Activated T-cell treated with anti-CD3 and anti-CD28 coated beads for 1 hour (primary cell): ENCODE measurements at places on chromosomes 4 and X.

- no peak for DNase-seq
Measured at GRCh38 chr4:78722878-78723277, 53.3 kb upstream of the BMP2K start.

- DNase-seq: no peak
Measured at GRCh38 chr4:42302348-42302747, 94.9 kb upstream of the SHISA3 start.

- no peak for DNase-seq
Measured at GRCh38 chrX:50978920-50979682, 68.6 kb downstream of the BMP15 start.

GRCh38 chr4:31291238-31291637 is 571.1 kb downstream of the PCDH7 start:
- no peak for DNase-seq

DNA sequence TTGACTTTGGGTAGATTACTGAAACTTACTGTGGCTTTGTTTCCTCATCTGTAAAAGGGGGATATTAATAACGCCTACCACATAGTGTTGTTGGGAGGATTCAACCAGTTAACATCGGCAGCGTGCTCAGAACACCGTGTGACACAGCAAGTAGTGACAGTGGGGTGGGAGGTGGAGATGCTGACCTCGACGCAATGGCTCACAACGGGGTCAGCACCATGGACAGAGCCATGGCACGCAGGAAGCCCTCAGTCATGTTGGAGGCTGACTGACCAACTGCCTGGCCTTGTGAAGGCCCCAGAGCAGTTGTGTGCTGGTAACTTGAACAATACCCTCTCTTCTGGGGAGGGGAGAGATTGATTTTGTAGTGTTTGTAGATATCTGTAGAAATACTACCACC is 93.2 kb downstream of the WFS1 start:
- no peak for DNase-seq

DNA sequence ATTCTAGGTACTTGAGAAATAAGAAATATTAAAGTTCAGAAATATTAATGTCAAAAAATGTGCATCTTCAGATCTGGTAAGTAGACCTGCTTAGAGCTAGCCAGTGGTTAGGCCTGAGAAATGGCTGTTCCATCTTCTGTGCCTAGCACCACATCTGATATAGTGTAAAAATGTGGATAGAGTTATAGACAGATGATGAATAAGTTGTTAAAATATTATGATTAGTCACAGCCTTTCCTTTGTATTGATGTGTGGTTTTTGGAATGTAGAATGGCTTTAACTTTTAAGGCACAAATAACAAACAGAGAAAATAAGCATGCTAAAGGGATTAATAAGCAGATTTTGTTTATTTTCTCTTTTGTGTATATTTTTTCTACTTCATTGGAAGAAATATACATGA is 133.5 kb upstream of the NUDT6 start:
- DNase-seq: no peak

DNA sequence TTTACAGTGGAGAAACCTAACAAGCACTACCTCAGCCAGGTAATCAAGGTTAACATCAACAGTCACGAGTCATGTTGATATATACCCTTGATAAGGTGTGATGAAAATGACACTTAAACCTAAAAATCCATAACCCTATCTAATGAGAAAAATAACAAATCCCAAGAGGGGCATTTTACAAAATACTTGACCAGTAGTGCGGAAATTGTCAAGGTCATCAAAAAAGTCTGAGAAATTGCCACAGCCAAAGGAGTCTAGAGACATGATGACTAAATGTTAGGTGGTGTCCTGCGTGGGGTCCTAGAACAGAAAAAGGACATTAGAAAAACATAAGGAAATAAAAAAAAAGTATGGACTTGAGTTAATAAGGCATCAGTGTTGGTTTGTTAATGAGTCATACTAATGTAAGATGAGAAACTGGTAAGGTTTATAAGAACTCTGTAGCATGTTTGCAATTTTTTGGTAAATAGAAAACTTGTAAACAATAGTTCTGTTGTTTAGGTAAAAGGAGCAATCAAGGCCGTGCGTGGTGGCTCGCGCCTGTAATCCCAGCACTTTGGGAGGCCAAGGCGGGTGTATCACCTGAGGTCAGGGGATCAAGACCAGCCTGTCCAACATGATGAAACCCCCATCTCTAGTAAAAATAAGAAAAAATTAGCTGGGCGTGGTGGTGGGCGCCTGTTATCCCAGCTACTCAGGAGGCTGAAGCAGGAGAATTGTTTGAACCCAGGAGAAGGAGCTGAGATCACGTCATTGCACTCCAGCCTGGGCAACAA is 2.9 kb downstream of the RPL36A start:
- no peak for DNase-seq

GRCh38 chr4:132934911-132935310 is 214.2 kb upstream of the PCDH10 start:
- DNase-seq: no peak

GRCh38 chr4:10671366-10671765 is 13.2 kb downstream of the CLNK start:
- no peak for DNase-seq

GRCh38 chr4:61309616-61310015 is 109.5 kb downstream of the ADGRL3 start:
- DNase-seq: no peak

DNA sequence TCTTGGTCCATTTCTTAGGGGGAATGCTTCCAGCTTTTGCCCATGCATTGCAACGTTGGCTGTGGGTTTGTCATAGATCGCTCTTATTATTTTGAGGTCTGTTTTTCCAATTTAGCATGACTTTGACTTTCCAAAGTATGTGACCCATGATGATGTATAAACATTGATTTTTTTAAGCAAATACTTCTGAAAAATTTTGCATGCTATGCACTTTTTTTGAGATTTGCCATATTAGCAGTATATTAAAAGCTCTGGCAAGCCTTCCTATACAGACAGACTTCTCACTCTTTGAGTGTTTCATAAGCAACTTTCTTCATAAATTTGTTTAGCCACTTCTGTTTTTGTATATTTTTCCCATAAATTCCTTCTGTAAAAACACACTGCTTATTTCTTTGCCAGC is 746.4 kb upstream of the LCORL start:
- no peak for DNase-seq

DNA sequence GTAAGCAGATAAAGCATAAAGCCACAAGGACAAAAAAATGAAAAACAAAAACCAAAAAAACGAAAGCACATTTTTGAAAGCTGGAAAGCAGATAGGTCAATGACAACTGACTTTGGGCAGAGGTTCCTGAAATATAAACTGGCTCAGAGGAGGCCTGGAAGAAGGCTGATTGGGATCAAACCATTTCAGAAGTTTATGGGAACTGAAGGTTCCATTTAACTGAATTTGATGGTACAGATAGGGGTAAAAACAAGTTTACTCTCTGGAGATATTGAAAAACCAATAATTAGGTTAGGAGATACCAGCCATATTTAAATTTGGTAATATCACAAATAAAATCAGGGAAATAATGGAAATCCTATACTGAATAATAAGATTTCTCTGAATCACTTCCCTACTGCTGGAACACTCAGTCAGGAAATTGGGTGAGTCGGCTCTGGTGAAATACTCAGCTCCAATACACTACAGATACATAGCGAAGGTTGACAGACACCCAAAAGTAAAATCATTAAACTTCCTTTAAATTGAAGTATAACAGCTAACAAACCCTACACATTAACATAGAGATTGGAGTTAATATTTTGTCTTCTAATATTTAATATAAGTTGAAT is 1584.3 kb downstream of the STIM2 start:
- DNase-seq: no peak

DNA sequence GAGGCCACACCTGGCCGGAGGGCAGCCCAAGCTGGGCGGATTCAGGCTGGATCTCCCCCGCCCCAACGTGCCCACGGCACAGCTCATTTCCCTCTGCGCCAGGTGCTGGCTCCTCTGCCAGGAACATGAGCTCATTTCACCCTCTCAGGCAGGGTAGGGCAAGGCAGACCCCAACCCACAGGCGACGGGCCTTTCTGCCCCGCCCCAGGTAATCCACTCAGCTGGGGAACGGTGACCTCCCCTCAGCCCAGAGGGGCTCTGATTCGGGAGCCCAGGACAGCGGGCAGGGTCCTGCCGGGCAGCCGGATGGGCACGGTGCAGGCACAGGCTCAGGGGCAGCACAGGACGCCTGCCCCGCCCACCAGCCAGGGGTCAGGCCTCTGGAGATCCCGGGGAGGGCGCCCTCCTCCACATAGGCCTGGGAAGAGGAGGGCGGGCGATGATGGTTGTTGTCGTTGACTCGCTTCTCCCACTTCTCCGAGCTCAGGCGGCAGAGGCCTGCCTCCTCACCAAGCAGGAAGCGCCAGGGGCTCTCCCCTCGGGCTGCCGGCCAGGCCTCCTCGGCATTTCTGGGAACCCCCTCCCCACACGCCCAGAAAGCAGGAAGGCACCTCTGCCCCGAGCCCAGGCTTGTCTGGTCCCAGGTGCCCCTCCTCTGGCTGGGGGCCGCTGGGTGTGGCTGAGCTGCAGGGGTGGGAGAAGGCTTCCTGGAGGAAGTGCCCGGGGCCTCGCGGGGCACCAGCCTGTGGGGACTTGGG is 31.1 kb downstream of the TACC3 start:
- no peak for DNase-seq

GRCh38 chr4:152398060-152398459 is 137.8 kb downstream of the FBXW7 start:
- DNase-seq: no peak

- DNase-seq: no peak
Measured at GRCh38 chrX:39260965-39261364, 459.7 kb downstream of the MID1IP1 start.

DNA sequence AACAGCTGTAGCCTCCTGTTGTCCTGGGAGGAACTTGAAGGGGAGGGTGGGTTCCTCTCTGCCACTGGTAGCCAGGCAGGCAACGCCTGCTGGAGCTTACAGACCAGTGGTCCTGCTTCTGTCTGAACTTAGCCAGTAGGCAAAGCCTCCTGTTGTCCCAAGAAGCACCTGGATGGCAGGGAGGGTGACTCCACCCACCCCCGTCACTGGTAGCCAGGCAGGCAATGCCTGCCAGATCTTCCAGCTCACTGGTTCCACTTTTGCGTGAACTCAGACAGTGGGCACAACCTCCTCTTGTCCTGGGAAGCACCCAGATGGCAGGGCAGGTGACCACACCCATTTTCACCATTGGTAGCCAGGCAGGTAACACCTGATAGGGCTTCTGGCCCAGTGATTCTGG is 203.5 kb upstream of the DIPK2B start:
- no peak for DNase-seq

- no peak for DNase-seq
Measured at GRCh38 chrX:154373340-154374306, 811 bp downstream of the FLNA start.

DNA sequence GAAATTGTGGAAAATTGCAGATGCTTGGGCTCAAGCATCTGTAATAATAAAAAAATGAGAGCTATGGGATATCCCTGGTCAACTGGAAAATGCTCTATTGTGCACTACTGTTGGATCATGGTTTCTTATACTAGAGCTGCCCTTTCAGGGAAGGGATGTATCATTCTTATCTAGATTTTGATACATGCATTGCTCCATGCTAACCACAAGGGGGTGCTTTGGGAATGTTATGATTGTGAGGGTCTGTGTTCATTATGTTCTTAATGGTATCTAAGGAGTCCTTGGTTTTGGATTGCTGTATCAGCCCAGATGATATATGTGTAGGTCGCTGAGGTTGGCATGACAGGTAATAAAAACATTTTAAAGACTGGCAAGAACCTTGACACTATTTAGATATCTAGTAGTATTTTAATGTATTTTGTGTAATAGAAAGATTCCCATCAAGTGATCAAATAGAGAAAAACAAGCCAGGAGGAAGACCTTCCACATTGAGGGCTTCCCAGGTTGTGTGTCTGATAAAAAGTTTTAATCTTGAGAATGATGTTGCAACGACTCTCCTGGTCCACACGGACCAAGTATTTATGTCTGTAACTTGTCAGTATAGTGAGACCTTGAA is 49.2 kb upstream of the TLR2 start:
- DNase-seq: no peak

DNA sequence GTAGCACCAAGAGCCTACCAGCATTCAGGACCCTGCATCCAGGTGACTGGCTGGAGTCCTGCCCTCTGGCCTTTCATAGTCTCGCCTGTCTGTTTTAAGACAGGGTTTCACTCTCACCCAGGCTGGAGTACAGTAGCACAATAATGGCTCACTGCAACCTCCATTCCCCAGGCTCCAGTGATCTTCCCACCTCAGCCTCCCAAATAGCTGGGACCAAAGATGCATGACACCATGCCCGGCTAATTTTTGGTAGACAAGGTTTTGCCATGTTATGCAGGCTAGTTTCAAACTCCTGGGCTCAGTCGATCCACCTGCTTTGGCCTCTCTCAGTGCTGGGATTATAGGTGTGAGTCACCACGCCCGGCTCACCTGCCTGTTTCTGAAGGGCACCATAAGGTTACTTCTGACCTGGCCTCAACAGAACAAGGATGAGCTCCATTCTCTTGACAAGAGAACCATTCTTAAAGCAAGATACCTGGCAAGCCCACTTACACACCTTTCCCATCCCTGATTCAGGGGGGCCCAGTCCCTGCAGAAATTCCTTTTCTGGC is 6.7 kb downstream of the RPS4X start:
- no peak for DNase-seq

DNA sequence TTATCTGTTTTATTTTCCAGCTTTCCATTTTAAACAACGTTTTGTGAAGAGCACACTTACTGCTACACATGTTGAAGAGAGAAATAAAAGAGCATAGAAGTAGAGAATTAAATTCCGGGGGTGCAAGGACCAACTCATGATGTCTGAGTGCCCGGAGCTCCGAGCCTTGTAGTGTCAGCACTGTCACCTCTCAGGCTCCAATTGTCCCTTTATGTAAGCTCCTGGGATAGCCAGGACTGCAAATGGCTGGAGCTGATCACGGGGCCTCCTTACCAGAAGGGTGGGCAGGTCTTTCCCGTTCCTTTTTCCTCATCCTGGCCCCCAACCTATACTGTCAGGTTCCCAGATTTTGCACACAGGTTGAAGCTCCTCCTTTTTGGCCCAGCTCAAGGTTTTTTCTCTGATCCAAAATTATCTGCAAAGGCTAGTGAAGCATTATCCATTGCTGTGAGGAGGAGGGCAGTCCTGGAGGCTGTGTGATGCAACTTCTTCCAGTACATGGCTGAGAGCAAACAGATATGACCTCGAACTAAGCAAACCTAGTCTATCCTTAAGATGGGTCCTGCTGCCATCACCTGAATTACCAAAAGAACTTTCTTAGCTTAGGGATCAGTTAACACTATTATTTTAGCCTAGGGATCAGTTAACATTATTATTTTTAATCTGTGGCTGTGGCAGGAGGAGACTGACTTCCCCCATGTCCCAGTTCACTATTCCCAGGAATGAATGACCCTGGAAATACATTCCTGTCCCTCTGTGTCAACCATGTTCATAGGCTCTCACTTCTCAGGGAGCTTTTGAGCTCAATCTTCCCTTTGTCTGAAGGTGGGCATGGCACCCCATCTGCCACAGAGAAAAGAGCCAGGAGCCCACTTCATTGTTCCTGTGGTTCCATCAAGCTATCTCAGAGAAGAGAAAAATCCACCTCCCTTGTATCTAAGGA is at the start of gene FGG:
TSS of gene FGG (minus strand) at position 185 of the 943 bp plus-strand sequence. CDS start at position 138, 47 bp downstream.
- no peak for DNase-seq

- no peak for DNase-seq
Measured at GRCh38 chr4:7101692-7102515, 34.0 kb upstream of the GRPEL1 start.

GRCh38 chrX:131709553-131709952 is 165.7 kb downstream of the OR13H1 start:
- DNase-seq: no peak

- no peak for DNase-seq
Measured at GRCh38 chrX:134622056-134622812, 36.0 kb downstream of the PLAC1 start.

GRCh38 chr4:140151699-140152012 is 2.3 kb downstream of the MAML3 start:
- DNase-seq: no peak
